Activated naive CD8-positive, alpha-beta T cell treated with anti-CD3 and anti-CD28 coated beads, Interleukin-2, amount 10 ng/mL, durations not matched to agents 7 days and 5 days (primary cell): ENCODE measurements at places on chromosomes 2 and 18.

- no peak for DNase-seq
Observed at GRCh38 chr2:134611316-134611715, 107.5 kb downstream of the TMEM163 start.

- no peak for DNase-seq
Observed at GRCh38 chr2:96265349-96265839, 403 bp downstream of the TMEM127 start.

- no peak for DNase-seq
Observed at GRCh38 chr2:55885127-55885943, 38.2 kb downstream of the EFEMP1 start.

GRCh38 chr2:99928470-99929053 lies 213.8 kb downstream of the AFF3 start:
- no peak for DNase-seq

- no peak for DNase-seq
Observed at GRCh38 chr18:12034241-12035100, 53.2 kb downstream of the IMPA2 start.

DNA sequence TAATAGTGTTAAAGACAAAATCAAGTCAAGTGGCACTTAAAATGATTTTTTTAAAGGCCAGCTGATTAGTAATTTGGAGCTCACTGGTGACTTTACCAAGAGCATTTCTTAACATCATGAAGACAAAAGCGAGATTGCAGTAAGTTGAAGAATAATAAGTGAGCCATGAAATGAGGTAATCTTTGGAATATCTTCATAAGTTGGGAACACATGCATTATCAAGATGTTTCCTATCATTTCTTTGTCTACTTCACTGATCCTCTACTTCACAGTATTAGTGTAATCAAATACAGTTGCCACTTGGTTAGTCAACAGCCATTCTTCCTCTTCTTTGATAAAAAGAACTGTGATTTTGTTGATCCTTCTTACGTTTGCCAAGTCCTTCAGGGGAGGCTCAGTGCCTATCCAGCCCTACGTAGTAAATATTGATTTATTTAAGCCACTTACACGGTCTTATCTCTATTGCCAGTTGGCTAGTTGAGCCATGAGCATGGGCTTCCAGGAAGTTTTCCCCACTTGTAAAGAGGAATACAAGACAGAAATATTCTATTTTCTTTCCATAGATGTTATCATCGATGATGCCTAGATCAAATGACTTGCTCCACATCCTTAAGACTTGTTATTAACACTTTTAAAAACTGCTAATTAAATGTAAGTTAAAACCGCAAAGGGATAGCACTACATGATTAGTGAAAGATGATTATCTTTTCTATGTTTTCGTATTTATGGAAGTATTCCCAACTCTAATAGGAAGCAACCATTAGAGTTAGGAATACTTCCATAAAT lies 46.1 kb downstream of the YES1 start:
- DNase-seq, result no peak

DNA sequence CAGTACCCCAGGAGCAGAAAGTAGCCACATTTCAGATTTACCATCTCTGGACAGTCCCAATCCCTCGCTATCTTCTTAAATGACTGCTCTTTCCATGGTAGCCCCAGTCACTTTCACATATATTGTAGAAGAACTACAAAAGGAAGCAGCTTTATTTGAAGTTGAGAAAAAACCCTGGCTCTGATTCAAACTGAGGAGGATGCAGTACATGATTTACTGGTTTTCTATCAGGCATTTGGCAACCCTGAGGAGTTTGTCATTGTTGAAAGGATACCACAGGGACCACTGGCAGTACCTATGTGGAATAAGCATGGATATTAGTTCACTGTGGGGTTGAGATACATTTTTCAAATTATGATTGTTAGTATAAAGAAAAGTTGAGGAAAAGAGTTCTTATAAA lies 640.9 kb upstream of the SETBP1 start:
- DNase-seq, result no peak

GRCh38 chr2:43832457-43832856 lies 6.2 kb downstream of the ABCG5 start:
- DNase-seq, result no peak

DNA sequence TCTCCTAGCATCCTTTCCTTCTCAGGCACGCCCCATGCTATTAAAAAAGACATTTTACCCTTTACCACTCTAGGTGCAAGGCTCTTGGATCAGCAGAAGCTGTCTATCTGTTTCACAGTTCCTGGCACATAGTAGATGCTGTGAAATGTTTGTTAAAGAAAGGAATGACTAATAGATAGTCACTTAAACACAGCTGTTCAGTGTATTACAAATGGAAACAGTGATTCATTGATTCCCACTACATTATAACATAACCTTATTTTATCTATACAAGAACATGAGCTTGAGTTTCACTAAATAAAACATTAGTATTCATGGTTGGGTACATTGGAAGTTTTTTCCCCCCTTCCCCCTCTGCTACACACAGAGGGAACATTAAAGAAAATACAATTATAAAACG lies 142.1 kb downstream of the ASXL3 start:
- no peak for DNase-seq

- no peak for DNase-seq
Observed at GRCh38 chr2:127984551-127984950, 43.3 kb downstream of the SAP130 start.

GRCh38 chr2:22153931-22154613 lies 1030.3 kb downstream of the TDRD15 start:
- no peak for DNase-seq

DNA sequence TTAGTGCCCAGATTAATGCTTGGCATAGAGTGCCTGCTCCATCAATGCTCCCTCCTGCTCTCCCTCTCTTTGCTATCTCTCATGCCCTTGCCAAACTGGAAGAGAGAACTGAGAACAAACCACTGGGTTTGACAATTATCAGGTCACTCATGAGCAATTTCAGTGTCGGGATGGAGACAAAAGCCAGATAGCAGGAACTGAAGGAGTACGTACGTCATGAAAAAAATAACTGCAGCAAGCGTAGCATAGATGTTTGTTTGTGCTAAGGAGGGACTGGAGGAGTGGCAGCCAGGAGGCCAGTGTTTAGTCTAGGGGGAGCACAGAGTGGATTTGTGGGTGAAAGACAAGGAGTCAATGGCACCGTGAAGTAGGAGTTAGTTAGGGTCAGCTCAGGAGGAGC lies 113.3 kb downstream of the POLE4 start:
- no peak for DNase-seq

DNA sequence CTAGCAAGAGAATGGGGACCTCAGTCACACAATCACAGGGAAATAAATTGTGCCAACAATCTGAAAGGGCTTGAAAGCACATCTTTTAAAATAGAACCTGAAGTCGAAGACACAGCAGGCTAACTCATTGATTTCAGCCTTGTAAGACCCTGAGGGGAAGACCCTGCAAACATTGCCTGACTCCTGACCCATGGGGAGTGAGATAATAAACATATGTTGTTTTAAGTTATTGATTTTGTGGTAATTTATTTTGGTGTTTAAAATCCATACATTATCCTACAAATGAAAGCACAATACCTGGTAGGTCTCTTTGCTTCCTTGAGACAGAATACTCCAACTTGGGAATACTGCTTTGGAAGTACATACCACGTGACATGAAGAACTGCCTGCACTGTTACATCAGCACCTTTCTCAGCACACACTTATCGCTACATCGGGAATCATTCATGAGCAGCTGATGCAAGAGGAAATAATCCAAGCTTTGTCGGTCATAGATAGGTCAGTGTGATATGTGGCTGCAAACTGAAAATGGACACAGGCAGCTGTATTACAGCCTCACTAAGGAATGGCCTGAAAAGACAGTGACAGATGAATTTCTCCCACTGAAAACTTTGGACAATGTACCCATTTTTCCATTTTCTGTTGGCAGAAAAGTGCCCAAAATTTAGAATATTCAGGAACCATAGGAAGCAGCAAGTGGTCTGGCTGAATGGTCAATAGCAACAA lies 494.5 kb upstream of the MAP2 start:
- DNase-seq, result no peak
